HCEC 1CT (cell line): ENCODE measurements at places on chromosomes 3 and 15.

DNA sequence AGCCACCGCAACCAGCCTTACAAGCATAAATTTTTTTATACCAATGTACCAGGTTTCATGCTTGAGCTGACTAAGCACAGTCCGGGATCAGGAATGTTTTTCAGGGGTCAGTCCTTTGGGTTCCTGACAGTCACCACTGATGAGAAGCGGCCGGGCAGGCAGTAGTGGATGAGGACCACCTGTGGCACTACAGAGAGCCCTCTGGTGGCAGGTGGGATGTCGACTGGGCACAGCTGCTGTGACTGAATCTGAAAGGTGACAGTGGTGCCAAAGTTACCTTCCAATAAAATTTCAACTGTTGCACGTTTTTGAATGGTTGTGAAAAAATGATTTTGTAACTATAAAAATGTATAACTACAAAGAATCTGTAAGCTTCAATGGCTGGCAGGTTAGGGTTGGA, 34.0 kb downstream of the TPRA1 start:
- DNase-seq: no peak

- DNase-seq: peak; percentile 45
Measured at GRCh38 chr15:74799856-74800558, 12.6 kb upstream of the LMAN1L start.

- DNase-seq: peak; percentile 79
Measured at GRCh38 chr3:187136936-187137335, 2.4 kb downstream of the RPL39L start.

- no peak for DNase-seq
Measured at GRCh38 chr15:26394801-26395200, 378.1 kb downstream of the GABRB3 start.

- DNase-seq: peak; percentile 1
Measured at GRCh38 chr3:80087767-80088166, 320.0 kb upstream of the ROBO1 start.

GRCh38 chr15:95944661-95945255, 385.7 kb upstream of the NR2F2 start:
- no peak for DNase-seq

DNA sequence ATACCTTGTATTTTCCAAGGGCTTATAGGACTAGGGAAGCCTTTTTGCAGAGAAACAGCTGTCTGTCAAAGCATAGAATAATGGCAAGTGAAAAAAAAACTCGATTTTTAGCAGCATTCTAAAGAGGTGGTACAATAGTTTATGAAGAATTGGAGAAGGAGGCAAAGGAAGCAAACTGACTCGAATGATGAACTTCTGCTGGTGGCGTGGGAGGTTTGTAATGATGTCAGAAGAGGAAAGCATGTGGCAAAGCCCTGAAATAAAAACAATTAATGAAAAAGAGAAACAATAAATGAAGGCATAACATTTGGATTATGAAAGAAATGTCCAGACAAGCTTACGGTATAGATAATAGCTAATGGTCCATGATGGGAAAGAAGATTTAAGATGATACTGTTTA, 77.5 kb downstream of the RARB start:
- no peak for DNase-seq

DNA sequence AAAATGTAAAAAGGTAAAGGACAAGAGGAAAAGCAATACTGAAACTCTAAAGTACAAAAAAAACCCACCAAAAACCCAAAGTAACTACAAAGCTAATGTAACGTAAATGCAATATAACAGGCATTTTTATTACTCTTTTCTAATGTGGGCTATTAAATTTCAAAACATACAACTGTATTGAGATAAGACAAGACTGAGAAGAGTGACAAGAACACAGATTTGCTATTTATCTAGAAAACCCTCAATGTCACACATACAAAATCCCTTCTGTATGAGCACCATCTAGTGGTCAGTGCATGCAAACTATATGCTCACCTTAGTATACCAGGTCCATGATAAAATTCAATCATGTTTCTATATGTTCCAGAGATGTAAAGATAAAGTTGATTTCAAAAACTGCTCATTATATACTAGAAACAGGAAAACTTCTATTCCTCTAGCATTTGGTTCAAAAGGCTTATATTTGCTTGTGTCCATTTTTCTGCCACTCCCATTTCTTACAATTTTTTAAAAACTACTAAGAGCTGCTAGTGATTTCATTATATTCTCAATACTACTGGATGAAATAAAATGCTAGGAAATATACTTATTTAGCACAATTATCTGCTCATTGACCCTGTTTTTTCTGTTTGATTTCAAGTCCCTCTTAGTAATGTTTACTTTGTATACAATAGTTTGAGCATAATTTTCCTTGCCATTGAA, 111.4 kb downstream of the DLG1 start:
- DNase-seq: peak; percentile 46

DNA sequence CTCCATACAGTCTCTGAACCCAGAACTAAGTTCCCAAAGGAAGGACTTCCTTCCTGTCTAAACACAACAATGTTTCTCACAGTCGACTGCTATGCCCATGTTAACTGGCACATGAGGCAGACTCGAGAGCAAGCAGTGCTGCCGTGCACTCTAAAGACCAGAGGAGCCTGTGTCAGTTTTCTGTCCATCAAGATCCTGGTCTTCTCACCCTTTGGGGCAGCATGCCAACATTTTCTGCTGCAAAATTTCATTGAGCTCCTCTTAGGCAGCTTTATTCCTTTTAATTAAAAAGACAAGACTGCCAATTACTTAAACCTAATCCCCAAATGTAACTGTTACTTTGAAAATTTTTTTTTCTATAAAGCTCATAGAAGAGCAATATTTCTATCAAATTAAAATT, 205.1 kb downstream of the GAP43 start:
- no peak for DNase-seq

GRCh38 chr3:9168241-9168741, 81.2 kb downstream of the SRGAP3 start:
- DNase-seq: no peak

GRCh38 chr3:123084738-123085237, 18.0 kb downstream of the PDIA5 start:
- peak; percentile 40 for DNase-seq

DNA sequence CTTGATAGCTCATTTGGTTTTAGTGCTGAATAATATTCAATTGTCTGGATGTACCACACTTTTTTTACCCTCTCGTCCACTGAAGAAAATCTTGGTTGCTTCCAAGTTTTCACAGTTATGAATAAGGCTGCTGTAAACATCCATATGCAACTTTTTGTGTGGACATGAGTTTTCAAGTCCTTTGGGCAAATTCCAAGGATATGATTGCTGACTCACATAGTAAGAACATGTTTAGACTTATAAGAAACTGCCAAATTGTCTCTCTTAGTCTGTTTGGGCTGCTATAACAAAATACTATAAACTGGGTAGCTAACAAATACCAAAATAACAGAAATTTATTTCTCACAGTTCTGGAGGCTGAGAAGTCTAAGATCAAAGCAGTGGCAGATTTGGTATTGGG, 59.5 kb upstream of the TNFSF10 start:
- peak; percentile 48 for DNase-seq

DNA sequence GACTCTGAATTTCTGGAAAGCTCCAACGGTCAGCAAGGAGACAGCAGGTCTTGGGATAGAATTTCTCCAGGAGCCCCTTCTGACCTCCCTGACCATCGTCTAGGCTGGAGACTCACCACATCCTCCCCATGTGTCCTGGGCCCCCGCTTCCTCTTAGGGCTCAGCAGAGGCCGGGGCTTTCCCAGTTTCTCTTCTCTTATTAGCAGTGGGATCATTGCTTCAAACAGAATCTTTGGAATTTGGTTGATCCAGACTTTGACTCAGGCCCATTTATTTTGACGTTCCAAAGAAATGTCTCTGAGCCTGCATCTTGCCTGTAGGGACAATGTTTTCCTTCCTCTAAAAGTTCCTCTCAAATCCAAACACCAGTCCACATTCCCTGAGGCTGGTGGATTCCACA, 38.4 kb upstream of the SLC6A6 start:
- no peak for DNase-seq

- no peak for DNase-seq
Measured at GRCh38 chr3:43210049-43211027, 76.0 kb upstream of the SNRK start.

- DNase-seq: peak; percentile 11
Measured at GRCh38 chr3:43287500-43287873, 1.1 kb downstream of the SNRK start.

GRCh38 chr3:17469954-17470353, 272.5 kb downstream of the TBC1D5 start:
- no peak for DNase-seq

DNA sequence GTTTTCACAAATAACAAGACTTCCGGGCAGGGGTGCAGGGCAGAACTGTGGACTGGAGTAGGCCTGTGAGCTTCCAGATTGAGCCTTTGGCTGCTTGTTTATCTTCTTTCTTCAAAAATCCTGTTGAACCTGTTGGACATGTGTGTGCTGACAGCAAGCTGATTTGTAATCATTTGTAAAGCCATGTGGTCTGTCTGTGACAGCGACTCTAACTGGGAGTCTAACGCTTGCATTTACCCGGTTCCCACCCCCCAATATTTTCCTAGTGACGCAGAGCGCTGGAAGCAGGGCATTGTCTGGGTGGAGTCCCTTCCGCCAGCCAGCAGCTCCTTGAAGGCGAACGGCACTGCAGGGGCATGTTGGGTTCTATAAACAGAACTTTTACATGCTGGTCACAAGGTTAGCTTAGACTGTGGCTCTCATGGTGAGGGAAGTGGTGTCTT, 85.7 kb upstream of the MYZAP start:
- no peak for DNase-seq

DNA sequence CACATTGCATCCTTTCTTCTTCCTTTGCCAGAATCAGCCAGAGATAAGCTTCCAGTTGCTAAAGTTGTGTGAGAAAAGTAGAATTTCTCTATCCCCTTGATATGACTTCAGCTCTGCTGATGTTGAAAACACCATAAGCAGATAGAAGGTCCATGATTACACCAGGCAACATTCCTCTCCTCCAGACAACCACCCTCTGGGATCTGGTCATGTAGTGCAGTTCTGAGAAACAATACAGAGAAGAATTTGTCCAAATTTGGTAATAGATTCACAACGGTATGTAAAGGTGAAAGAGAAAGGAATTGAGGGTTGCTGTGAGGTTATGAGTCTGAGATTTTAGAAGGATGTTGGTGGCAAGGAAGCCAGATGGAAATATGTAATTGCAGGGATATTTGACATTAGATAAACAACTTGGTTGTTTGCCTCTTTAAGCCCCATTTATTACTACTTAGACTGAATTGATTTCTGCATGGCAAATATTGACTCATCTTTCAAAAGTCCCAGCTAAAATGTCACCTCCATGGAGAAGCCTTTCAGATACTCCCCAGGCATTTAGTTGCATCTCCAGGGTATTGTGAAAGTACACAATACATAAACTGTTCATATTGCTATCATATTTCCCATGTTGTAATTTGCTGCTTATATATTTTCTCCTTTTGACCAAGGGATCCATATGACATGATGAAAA, 134.9 kb downstream of the GAP43 start:
- no peak for DNase-seq

- no peak for DNase-seq
Measured at GRCh38 chr15:26571346-26571745, 201.5 kb downstream of the GABRB3 start.

DNA sequence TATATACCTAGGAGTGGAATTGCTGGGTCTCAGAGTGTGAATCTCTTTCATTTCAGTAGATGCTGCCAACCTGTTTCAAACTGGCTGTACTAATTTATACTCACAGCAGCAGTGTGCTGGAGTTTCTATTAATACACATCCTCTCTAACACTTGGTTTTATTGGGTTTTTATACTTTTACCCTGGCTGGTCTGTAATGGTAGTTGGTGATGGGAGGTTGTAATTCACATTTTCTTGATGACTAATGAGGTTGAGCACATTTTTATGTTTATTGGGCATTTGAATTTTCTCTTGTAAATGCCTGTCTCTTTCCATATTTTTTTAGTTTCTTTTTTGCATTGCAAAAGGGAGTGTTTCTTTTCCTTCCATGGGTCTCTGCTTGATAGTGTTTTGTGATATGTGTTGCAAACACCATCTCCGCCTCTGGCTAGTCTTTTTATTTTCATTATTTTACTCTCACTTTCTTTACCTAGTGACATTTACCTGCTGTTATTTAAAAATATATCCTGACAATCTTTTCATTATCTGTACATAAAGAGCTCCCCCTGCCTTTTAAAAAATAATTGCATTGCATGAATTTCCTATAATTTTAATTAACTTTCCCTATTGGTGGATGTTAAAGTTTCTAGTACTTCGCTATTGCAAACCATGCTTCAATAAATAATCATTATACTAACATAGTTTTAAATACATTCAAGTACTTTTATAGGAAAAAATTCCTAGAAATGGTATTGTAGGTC, 49.0 kb upstream of the GCNT3 start:
- no peak for DNase-seq

GRCh38 chr3:66298591-66298990, 77.8 kb downstream of the SLC25A26 start:
- no peak for DNase-seq

GRCh38 chr15:83559310-83559966, 94.5 kb upstream of the ADAMTSL3 start:
- peak; percentile 65 for DNase-seq

DNA sequence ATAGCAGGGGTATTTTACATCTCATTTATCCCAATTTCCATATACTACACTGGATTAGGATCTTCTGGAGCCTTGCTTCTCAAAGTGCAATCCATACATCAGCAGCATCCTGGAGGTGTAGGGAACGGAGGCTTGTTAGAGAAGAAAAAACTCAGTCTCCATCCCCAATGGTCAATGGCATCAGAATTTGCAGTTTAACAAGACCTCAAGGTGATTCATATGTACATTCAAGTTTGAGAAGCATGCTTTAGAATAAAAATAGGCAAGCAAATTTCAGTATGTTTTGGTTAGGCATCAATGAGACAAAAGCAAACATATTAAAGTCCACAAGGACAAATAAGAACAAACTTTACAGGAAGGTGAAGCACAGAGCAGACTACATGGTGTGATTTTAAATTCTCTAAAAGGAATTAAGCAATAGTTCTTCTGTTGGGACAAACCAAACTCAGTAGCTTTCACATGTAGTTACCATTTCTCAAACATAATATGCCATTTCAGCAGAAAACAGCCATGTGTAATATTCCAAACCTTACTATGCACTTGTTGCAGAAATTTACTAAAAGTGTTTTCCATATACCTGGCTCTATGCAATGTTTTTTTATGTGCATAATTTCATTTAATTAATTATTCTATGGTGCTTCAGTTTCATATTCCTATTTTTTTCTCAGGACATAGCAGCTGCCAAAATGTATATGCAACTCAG, 360.3 kb upstream of the NECTIN3 start:
- DNase-seq: no peak

DNA sequence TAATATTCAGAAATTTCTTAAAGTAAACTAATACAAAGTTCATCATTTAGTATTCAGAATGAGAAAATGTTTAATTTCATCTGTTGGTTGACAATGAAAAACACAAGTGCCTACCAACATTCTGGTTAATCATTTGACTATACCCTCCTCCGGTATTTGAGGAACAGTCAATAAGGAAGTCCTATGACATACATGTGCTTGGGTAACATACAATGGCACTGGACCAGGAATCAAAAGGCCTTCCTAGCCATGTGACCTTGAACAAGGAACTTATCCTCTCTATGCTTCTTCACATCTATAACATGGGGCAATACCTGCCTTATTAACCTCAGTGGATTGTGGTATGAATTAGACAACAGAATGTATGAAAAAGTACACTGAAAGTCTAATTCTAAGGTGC, 65.8 kb downstream of the ZNF280D start:
- no peak for DNase-seq

GRCh38 chr3:99859825-99860224, 42.2 kb downstream of the CMSS1 start:
- peak; percentile 98 for DNase-seq

GRCh38 chr15:52256366-52256765, 39.2 kb downstream of the MYO5C start:
- DNase-seq: peak; percentile 61
